ENCODE measurements at places on chromosomes 3 and 15.

DNA sequence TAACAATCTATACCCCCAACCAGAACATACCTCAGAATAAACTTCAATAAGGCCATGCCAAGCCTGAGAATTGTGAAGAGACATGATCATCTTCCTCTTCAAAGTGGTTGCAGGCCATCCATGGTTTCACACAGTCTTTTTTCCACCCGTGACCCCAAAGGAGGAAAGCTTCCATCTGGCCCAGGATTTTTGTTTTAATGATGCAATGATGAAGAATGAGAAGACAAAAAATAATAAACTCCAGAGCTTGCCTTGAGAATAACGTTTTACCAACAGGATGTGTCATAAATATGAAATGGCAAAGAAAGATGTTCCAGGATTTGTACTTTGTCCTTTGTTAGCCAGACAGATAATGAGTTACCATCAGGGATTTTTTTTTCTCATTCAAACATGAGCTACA is 201.9 kb downstream of the WNT5A start:
- no peak for DNase-seq

GRCh38 chr3:189122526-189123205 is 49.1 kb upstream of the TPRG1 start:
- DNase-seq, result no peak

DNA sequence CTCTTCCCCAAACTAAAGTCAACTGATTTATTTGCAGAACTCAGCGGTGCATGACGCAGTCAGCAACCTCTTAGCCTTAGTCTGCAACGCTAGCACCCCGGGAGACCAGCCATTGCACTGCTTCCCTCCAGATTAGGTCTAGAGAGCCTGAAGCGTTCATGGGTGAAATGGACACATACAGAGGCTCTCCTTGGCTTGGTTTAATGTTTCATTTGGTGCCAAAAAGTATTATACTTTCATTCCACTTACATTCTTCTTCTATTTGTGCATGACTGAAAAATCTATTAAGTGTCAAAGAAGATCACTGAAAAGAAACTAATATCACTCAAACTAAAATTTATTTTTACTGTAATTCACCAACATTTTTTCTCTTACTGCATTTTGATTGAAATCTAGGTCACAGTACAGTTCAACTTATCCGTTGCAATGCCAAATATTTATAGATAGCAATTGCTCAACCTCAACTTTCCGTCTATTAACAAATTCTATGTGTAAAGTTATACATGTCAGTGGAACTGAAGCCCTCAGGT is 116.2 kb downstream of the ROBO1 start:
- no peak for DNase-seq

- DNase-seq, result no peak
Measured at GRCh38 chr3:194439881-194440550, 41.0 kb upstream of the GP5 start.

DNA sequence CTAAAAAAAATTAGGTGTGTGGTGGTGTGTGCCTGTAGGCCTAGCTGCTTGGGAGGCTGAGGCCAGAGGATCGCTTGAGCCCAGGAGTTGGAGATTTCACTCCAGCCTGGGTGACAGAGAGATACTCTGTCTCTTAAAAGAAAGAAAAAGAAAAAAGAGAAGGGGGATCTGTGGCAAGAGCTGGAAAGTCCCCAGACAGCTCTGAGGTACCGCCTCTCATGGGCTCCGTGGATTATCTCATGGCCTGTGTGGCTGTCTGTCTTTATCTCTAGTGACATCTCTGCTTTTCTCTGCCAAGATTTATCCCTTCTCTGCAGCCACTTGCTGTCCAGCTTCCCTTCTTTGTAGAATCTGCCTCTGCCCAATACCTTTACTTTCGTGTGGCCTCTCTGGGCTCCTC is 5.7 kb downstream of the EXOSC7 start:
- DNase-seq, result no peak

DNA sequence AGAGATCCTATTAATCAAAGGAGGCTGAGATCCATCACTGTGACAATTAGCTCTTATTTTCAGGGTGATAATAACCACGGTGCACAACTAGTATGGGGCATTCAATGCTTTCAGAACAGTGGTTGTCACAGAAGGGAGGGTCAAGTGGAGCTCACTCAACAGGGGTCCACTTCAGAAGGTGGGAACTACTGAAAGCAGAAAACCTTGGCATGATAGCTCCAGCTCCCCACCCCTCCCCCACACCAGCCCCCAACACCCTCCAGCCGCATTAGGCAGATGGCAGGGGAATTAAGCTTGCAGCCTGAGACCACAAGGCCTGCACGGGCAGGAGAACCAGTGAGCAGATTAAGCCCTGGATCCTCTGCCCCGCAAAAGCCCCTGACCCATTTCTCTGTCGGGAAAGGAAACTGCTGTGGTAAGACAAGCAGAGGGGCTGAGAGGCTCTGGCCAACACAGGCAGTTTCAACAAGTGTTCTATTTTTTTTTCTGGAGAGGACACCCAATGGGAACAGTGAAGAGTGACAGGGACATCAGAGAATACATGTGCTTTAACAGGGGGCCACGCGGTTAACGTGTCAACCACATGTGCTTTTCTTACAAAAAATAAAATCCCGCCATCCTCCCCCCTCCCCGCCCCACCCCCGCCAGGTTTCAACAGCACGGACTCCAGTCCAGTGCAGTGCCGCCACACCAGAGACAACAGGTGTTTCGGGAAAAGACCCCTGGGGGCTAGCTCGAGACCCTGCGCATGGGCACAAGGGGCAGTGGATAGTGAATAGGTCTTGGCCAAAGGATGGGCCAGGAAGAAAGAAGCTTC is 997 bp downstream of the FYCO1 start:
- no peak for DNase-seq

DNA sequence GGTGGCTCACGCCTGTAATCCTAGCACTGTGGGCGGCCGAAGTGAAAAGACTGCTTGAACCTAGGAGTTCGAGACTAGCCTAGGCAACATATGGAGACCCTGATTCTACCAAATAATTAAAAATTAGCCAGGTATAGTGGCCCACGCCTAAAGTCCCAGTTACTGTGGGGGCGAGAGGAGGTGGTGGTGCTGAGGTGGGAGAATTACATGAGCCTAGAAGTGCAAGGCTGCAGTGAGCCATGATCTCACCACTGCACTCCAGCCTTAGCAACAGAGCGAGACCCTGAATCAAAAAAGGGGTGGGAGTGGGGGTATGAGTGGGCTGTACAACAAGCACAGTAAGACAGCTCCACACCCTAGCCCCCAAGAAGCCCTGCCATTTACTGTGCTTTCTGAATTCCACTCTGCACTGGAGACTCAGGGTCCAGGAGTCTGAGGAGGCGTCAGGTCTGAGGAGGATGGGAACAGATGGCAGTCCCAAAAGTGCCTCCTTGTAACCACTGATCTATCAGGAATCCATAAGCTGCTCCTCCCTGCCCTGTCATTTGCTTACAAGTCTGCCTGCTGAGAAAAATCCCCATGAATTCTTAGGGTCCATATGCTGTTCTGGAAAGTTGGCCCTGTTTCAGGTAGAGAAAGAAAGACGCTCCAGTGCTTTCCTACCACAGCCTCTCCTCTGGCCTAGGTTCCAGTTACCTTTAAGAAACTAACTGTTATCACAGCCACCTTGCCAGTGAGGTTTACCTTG is 171.1 kb downstream of the MAGI1 start:
- DNase-seq, result no peak

- no peak for DNase-seq
Measured at GRCh38 chr3:52714335-52715302, 8.7 kb downstream of the SPCS1 start.

DNA sequence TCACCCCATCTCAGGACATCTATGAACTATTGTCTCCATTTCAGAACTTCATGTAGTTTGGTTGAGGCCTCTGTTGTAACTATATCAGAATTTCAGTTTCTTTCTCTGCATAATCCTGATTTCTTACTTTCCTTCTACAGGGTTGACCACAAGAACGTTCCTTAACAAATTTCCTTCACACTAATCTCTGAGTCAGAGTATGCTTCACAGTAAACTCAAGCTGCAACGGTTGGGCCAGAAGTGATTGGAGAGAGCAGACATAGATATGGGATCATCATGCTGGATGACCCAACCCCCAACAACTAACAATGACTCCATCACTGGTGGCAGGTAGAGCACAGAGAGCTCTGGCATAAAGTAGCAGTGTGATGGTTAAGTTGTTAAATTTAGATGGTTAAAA is 128.8 kb upstream of the OSTN start:
- DNase-seq, result no peak

DNA sequence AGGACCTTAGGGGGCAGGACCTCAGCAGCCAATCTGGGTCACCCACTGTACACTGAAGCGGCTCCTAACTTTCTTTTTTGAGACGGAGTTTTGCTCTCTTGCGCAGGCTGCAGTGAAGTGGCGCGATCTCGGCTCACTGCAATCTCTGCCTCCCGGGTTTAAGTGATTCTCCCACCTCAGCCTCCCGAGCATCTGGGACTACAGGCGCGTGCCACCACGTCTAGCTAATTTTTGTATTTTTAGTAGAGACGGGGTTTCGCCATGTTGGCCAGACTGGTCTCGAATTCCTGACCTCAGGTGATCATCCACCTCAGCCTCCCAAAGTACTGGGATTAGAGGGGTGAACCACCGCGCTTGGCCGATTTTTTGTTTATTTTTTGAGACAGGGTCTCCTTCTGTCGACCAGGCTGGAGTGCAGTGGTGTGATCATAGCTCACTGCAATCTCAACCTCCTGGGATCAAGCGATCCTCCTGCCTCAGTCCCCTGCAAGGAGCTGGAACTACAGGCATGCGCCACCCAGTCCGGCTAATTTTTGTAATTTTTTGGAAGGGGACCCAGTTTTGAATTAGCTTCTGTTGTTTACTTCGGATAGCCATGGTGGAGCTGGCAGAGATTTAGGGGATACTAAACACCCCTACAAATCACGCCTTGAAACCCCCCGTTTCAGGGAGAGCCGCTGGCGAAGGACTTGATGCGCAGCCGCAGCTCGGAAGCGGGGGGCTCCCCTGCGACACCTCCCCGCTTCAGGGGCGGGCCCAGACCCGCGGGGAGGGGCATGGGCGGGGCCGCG is 1.5 kb upstream of the CLK3 start:
- no peak for DNase-seq

- DNase-seq, result no peak
Measured at GRCh38 chr15:67039384-67040075, 25.9 kb upstream of the SMAD3 start.

GRCh38 chr3:196942226-196942914 is at the start of gene NCBP2:
Gene NCBP2 (minus strand): TSS chr3:196942528. CDS start chr3:196942503, 25 bp downstream.
- peak; percentile 93 for DNase-seq

- no peak for DNase-seq
Measured at GRCh38 chr3:51982352-51982837, 940 bp upstream of the ACY1 start.

DNA sequence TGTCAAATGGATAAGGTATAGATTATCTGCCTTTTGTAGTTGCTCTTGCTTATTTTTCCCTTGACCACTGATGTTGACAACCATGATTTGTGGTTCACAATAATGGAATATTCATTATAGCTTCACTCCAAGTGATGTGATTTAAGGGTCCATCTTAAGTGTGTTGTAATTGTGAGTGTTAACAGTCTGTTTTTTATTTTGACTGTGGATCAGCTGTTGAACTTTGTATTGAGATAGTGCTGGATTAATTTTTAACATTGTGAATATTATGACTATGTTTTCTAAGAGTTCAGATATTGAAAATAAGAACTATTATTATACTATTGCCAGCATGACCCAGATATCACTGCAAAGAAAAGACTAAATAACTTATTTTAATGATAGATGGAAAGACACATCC is 8.6 kb upstream of the GASK1A start:
- DNase-seq, result no peak

DNA sequence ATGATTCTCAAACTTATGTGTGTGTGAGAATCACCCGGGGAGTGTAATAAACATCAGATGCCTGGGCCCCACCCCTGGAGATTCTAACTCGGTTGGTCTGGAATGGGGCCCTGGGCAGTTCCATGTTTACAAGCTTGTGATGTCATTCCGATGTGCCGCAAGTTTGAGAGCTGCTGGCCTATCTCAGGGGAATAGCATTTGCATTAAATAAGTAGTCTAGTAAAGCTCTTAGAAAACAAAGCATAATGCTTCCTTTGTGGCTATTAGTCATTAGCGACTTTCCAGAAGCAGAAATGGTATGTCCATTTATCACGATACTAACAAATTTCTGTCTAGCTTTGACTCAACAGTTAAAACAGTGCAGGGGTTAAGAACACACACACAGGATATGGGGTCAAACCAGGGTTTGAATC is 20.9 kb downstream of the PGBD4 start:
- peak; percentile 91 for DNase-seq

- no peak for DNase-seq
Measured at GRCh38 chr3:98737301-98737700, 25.8 kb upstream of the ST3GAL6 start.

DNA sequence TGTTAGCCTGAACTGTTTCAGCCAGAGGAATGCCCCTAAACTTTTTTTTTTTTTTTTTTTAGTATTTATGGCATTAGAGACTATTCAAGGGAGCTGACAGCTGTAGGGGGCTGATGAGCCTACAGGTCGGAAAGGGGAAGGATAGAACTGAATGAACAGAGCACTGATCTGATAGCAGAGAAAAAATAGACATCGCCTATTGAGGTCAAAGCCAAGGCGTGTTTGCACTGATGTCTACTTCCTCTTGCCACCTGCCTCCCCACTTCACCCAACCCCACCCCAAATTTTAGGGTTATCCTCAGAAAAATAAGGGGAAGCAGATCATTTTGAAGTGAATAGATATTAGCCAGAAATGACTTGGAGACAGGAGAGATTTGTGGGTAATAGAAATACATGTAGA is 3.0 kb upstream of the ZMAT3 start:
- no peak for DNase-seq

GRCh38 chr3:43867436-43868072 is 176.8 kb downstream of the ABHD5 start:
- no peak for DNase-seq
